SJCRH30 (cell line): ENCODE measurements at places on chromosomes 3 and 15.
A peak's percentile ranks its signal among the peaks of the same experiment; 100 is the strongest.

- DNase-seq, result no peak
Measured at GRCh38 chr3:188327433-188327832, 173.5 kb downstream of the LPP start.

DNA sequence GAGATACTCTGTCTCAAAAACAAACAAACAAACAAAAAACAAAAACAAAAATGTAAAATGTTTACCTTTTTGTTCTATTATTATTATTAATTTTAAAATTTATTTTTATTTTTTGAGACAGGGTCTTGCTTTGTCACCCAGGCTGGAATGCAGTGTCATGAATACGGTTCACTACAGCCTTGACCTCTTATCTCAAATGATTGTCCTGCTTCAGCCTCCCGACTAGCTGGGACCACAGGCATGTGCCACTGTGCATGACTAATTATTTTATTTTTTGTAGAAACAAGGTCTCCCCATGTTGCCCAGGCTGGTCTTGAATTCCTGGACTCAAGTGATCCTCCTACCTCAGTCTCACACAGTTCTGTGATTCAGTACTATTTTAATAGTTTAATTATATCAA lies 5.7 kb upstream of the SLC25A26 start:
- no peak for DNase-seq

GRCh38 chr3:43783987-43784639 lies 93.4 kb downstream of the ABHD5 start:
- DNase-seq, result no peak

- no peak for DNase-seq
Measured at GRCh38 chr3:15066467-15066866, 1.4 kb upstream of the MRPS25 start.

DNA sequence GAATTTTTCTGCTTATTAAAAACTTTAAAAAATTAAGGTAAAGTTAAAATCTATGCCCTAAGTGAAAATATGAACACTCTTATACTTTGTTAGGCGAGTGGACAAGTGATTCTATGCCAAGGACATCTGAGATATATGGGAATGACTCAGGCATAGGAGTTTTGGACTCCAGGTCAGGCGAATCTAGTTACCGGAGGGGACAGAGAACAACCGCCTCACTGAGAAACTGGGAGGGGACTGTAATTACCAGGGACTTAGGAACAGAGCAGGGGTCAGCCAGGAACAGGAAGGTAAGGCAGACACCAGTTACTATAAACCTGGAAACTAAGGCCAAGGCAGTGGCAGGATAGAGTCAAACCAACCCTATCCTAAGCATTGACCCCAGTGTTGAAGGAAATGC lies 16.8 kb upstream of the ATP1B3 start:
- no peak for DNase-seq

DNA sequence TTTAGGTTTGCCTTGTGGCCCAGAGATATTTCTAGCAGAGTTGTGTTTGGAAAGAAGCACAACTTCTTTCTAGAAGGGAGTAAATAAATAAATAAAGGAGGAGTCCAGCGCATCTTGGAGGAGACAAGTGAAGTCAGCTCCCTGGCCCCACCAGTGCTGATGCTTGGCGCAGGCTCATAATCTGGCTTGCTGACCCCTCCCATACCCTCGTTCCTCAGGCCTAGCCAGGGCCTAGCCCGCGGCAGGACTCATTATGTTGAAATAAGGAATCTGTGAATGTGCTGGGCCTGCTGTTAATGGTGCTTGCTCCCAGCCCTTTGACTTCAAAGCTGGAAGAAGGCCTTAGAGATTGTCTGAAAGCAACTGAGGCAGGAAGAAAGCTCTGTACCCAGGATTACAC lies 3.1 kb downstream of the ZNF710 start:
- no peak for DNase-seq

GRCh38 chr15:81085898-81086297 lies 48.2 kb upstream of the CFAP161 start:
- no peak for DNase-seq

GRCh38 chr3:141986548-141987107 lies 110.2 kb downstream of the ATP1B3 start:
- DNase-seq, result no peak

GRCh38 chr15:60326824-60327654 lies 70.7 kb downstream of the ANXA2 start:
- DNase-seq, result peak; percentile 84

DNA sequence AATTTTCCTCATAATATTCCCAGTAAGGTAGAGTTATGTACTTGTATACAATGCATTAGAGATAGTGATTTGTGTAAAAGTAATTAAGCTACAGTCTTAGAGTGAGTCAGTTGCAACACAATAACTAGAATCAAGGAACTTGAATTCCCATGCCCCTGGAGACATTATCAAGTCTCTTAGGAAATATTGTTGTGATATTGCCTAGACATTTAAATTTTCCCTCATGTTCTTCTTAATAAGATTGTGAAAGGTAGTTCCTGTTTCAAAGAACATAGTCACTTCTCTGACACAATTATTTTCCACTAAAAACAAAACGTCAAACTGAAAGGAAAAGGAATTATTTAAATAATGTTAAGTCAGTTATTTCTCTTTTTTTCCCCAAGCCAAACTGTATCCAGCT lies 13.0 kb upstream of the ATP1B3 start:
- DNase-seq, result no peak

DNA sequence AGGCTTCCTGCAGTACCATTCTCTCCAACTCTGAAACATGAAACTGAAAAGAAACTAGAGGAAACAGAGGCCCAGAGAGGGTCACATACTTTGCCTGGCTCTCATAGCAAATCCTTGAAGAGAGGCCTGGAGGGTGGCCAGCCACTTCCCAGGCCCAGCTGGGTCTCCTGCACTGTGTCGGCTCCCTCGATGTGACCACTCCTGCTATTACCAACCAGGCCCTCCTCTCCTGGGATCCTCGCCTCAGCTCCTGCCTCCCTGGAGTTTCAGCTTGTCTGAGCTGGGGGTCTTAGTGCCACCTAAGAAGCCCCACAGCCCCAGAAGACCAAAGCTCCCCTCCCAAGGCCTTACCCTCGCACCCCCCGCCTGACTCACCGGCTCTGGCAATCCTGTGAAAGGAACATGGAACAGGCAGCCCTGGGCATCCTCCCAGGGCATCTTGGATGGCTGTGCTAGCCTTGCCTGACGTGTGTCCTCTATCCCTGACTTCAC lies 4.6 kb downstream of the LOXL1 start:
- DNase-seq, result no peak

DNA sequence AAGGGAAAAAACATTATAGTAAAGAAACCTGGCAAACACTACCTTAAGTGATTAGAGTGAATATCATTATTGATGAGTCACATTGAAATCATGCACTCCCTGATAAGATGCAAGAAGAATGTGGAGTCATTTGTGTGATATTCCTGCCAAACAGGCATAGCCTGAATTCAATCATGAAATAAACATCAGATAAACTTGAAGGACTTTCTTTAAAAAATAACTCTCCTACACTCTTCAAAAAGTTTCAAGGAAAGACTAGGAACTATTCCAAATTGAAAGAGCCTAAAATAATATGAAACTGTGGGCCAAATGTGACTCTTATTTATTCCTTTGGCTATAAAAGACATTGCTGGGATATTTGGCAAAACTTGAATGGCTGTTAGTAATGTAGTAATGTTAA lies 625.7 kb upstream of the LMCD1 start:
- no peak for DNase-seq

DNA sequence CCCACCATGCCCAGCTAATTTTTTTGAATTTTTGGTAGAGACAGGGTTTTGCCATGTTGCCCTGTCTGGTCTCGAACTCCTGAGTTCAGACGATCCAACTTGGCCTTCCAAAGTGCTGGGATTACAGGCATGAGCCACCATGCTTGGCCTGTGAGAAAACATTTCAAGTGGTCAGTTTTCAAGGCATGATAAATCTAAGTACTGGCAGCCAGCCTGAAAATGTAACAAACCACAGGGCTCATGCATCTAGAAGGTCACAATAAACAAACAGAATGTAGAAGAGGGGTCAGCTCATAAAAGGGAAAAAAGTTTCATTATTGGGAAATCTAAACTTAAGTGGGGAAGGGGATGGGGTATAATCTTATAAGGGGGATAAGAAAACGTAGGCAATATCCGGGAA lies 39.9 kb downstream of the PPCDC start:
- DNase-seq, result no peak

- no peak for DNase-seq
Measured at GRCh38 chr3:176766862-176767261, 430.4 kb downstream of the TBL1XR1 start.

- no peak for DNase-seq
Measured at GRCh38 chr3:104594491-104594890, 772.2 kb upstream of the ALCAM start.

GRCh38 chr3:141981084-141981483 lies 104.6 kb downstream of the ATP1B3 start:
- DNase-seq, result no peak

GRCh38 chr15:34773917-34774316 lies 19.1 kb upstream of the GJD2 start:
- DNase-seq, result no peak

- peak; percentile 21 for DNase-seq
Measured at GRCh38 chr15:55775316-55775715, 32.4 kb upstream of the PRTG start.

DNA sequence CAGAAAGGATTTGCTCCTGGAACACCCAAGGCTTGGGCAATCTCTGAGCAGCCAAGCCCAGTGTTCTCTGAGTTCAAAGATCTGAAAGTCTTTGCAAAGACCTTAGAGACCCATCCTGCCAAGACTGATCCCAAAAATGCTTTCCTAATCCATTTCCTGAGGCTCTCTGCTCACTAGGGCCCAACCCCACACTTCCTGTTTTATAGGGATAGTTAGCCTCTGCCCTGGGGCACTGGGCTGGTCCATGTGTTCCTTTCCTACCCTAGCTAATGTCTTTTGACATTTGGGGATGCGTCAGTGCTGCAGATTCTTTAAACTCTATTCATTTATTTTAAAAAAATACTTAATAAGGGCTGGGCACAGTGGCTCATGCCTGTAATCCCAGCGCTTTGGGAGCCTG lies 372.7 kb downstream of the ROBO2 start:
- no peak for DNase-seq

GRCh38 chr3:76065964-76066363 lies 280.6 kb upstream of the ZNF717 start:
- DNase-seq, result peak; percentile 7

- no peak for DNase-seq
Measured at GRCh38 chr3:12342151-12342550, 53.3 kb downstream of the PPARG start.

DNA sequence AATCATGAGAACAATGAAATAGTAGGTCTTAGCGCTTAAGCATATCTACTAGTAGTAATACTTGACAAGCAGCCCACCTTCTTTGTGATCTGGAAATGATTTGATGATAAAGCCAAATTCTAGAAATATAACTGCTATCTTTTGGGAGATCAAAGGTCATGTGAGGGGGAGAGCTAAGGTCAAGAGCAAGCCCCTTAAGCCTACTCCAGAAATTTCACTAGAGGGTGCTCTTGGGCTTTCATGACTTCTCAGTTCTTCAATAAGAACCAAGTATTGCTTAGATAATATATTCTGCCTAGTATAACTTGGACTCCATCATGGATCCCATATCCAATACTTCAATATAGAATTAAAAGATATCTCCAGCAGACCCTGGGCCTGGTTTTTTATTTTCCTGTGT lies 319.6 kb downstream of the ZBTB20 start:
- DNase-seq, result peak; percentile 76

GRCh38 chr3:47291158-47291753 lies 8.5 kb downstream of the KLHL18 start:
- DNase-seq, result peak; percentile 15

DNA sequence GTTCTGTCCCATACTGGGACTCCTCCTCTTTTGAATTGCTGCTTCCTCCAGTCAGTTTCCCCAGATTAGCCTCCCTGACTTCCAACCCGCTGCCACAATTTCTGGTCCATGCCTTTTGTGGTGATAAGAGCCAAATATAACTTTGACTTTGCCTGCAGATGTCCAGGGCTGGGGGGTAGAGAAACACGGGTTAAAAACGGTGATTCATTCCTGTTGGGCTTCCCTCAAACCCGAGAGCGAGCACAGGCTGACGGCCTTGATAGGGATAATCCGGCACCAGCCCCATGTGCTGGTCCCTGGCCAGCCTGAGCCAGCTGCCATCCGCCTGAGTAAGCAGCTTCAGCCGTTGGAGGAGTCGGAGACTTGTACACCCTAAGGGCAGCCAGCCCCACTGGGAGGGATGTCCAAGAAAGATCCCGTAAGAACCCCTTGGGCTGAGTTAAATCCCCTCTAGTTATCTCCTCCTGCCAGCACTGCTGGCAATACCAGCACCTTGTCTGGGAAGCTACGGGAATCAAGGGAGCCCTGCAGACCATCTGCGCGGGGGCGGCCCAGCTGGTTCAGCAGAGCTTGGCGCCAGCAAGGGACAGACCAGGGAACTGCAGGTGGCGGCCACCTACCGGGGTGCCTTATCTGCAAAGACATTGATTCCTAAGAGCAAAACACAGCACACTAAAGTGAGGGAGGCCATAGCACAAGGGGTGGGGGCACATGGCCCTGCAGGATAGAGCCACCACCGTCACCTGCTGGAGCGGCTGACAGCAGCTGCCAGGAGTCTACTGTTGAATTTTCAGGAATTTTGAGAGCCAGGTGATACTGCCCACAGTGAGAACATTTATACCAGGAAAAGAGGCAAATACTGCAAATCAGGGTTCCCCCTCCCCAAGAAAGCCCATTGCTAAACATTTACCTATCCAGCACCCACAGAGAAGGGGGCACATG lies 18.1 kb downstream of the CSPG4 start:
- DNase-seq, result peak; percentile 92

- no peak for DNase-seq
Measured at GRCh38 chr3:135018149-135018923, 223.3 kb downstream of the EPHB1 start.

DNA sequence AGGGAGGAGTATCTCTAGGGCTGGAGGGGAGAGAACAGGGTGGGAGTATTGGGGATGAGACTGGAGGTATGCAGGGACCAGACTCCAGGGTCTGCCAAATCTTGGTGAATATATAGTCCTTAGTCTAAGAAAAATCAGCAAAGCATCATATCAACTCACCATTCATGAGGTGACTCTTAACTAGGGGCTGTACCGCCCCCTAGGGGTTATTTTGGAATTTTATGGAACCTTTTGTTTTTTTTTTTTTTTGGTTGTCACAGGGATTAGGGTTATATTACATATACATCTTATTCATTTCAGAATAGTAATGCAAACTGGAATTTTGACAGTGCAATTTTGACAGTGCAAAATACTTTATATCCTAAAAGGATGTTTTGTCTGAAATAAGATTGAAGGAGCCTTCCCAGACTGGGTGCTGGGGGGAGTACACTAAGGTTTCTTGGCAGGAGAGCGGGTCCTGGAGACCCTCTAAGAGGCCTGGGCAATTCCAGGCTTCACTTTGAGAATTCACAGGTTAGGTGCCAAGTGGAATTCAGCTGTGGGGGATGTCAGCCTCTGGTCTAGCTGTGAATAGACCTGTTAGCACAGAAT lies 7.5 kb downstream of the CMTM7 start:
- DNase-seq, result peak; percentile 20

GRCh38 chr15:27382361-27383025 lies 411.5 kb downstream of the GABRG3 start:
- DNase-seq, result no peak
